ENCODE measurements at places on chromosomes 5 and 9.

- DNase-seq = no peak
Observed at GRCh38 chr9:113695440-113695851, 180.7 kb upstream of the ZNF618 start.

- no peak for DNase-seq
Observed at GRCh38 chr9:80951675-80952074, 737.7 kb downstream of the TLE1 start.

DNA sequence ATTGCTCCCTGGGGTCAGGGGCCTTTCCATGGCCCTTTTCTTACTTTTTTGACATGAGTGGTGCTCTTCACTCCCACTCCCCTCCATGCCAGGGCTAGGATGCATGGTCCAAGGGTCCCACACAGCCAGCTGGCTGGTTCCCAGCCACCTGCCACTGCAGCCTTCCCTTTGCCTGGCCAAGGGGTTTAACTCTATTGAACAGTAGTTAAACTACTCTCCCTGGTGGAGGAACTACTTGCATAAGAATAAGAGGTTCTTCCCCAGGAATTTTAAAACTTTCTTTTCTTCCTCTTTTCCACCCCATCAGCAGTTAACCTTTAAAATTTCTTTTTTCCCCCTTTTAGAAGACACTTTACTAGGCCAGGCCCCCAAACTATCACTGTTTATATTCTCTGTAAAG is 1532.8 kb upstream of the ACO1 start:
- no peak for DNase-seq

DNA sequence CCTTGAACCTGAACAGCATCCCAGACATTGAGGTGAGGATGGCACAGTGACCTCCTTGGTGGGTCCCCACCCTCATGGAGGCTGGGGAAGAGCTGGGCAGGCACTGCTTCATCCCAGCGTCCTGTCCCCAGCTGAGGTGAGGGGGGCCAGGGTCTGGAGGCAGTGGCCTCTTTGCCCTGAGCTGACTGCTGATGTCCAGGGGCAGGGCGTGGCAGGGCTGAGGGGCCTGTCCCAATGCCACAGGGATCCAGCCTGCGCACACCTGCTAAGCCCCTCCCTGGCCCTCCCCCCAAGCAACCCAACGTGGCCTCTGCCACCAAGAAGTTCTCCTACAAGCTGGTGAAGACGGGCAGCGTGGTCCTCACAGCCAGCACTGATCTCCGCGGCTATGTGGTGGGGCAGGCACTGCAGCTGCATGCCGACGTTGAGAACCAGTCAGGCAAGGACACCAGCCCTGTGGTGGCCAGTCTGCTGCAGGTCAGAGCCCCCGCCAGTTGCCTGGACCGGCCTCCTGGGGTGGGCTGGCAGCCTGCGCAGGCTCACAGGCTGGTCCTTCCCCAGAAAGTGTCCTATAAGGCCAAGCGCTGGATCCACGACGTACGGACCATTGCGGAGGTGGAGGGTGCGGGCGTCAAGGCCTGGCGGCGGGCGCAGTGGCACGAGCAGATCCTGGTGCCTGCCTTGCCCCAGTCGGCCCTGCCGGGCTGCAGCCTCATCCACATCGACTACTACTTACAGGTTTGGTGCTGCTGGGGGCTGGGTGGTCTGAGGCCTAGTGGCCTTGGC is 4.9 kb upstream of the EHMT1 start:
- DNase-seq = no peak

DNA sequence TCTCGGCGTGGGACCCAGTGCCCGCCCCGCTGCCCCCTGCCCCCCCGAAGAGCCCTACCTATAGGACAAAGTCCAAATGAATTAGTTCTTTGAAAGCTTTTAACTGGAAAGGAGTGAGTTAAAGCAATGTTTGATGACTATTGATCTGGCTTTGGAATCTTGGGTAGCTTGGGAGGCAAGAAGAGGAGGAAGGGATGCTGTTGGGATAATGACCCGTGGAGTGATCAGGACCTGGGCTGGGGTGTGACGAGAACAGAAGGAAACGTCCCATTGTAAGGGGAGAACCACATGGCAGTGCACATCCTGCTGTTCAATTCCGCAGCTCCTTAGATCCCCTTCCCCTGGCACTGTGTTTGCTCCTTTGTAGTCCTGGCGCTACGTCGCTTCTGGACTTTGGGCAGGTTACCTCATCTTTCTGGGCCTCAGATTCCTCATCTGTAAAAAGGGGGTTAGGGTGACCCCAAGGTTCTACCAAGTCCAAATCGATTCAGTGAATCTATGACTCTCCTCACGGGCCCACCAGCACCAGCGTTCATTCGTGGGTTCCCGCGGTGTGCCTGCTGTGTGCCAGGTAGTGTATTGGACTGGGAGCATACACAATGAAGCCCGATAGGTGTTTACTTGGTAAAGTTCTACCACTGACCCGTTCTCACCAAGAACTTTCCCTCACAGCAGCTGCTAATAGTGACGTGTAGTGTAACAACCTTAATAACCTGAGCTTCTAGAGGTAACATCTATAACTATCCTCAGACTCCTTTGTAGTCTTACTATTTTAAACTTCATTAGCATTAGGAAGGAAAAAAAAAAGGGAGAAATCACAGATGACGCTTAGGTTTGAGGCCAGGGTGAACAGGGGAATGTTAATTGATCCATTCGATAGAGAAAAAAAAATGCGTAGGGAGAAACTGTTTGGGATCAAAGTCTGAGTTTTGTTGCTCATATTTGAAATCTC is 1.1 kb upstream of the NADK2 start:
- no peak for DNase-seq

DNA sequence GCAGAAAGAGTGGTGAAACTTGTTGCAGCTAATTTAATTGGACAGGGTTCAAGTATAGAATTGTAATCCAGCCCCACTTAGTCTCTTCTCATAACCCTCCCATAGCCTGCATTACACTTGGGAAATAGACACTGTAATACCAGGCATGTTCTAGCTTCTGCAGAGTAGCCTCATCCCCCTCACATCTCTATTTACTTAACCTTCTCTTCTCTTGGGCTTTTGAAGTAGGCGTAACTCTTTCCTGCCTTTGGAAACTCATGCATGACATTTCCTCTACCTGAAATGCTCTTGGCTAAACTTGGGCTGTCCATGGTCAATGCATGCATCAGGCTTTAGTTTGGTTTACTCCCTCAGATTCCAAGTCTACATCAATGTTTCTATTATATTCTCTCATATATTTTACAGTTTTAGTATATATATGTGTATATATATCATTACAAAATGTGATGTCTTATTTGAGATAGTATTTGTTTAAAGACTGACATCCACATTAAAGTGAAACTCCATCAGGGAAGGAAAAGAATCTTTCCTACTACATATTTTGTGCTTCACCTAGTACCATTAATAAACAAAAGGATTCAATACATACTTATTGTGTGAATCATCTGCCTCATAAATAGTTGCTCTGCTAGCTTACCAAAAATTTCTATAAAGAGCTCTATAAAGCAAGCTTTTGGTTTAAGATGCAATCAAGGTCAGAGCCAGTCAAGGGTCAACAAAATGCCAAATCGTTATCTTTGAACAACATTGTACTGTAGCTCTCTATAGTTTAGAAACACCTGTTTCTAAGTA is 1158.0 kb downstream of the MAT2B start:
- DNase-seq = no peak

DNA sequence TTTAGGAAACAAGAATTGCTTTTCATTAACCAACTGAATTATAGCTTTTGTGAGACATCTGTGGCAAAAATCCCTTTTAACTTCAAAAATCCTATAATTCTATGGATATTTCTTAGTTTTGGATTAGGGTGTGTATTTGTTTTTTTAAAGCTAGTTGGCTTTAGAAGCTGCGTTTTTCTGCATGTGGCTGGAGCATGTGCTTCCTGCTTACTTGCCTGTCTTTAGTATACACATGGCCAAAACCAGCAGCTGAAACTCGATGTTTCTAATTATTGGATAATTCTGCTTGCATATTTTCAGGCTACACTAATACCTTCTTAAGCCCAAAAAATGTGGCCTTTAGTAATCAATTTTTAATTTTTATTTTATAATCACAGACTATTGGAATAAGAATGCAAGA is 8.9 kb downstream of the RECK start:
- no peak for DNase-seq

- DNase-seq = no peak
Observed at GRCh38 chr5:20649966-20650365, 662.0 kb upstream of the CDH18 start.

- DNase-seq = no peak
Observed at GRCh38 chr9:35984021-35984420, 26.1 kb upstream of the OR2S2 start.

DNA sequence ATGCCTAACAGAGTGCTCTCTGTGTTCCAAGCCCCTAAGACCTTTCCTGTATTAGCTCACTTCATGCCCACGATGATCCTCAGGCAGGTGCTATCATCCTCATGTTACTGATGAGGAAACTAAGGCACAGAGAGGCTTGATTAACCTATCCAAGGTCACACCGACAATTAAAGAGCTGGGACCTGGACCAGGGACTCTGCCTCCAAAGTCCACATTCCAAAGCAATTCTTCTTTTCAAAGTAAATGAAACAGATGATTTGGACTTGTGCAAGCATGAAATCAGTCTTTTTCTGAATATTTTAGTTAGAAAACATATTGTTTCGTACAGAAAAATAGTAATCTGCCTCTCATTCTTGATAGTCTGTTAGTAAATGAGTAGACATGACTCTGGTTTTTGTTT is 18.1 kb upstream of the RASEF start:
- DNase-seq = no peak

DNA sequence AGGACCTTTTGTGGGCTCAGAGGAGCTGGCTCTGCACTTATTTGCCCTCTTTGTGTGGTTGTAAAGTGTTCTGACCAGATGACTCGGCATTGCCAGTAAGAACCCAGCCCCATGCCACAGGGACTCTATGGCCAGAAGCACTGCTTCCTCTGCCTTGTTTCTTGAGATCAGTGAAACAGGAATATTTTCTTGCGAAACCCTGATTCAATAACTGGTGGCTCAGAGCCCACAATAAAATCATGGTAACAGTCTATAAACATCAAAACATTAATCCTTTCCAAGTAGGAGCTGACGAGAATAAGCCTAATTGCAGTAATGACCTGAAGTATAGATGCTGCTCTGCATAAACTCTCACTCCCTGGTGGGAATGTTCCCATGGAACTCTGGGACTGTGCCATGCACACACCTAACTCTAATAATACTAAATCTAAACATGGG is 344.3 kb downstream of the ZNF608 start:
- DNase-seq = peak; percentile 26

Measured in AG08396 (cell line).